Activated CD4-positive, alpha-beta memory T cell treated with anti-CD3 and anti-CD28 coated beads for 36 hours (primary cell): ENCODE measurements at places on chromosomes 12 and 14. TPM values are rescaled to one million over a fixed set of nuclear protein-coding genes. Genes with fewer than 3 reads are reported as not detected.

Gene HHIPL1
- total RNA-seq, result 0.29 TPM

- DNase-seq, result no peak
Measured at GRCh38 chr12:75725521-75726111, 214.2 kb upstream of the KRR1 start.

DNA sequence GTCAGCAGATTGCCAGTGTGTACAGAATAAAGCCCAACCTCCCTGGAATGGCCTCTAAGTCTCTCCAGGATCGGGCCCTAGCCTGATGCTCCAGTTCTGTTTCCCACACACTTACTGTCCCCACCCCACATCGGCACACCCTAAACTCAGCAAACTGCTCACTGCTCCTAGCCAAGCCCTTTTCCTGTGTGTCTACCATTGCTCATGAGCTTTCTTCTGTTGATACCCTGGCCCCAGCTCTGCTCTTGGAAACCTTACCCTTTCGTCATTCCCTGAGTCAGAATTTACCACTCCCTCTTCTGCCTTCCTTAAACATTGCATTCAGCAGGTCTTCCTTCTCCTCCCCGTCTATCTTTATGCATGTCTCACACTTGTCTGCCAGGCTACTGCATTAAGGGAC, 158.9 kb downstream of the TMX1 start:
- no peak for DNase-seq

DNA sequence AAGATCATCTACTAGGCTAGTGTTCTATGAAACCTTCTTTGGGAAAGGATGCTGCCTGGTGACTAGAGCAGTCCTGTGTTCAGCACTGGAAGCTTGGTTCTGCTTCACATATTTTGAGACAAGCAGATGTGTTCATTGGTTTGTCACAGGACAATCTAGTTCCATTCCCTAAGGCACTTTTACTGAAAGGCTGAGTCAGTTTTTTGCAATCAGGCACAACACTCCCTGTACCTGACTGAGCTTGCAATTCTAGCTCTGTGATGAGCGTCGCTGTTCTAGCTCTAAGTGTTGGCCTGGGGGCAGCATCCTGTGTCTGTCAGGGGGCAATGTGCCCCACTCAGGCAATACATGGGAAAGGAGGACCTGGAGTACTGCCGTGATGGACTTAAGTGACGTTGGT, 144.4 kb downstream of the CAND1 start:
- DNase-seq, result no peak

GRCh38 chr14:70886421-70887206, 20.6 kb upstream of the PCNX1 start:
- peak; percentile 79 for DNase-seq
